ENCODE measurements at places on chromosomes 5 and 9. TPM values are rescaled to one million over a fixed set of nuclear protein-coding genes. Genes with fewer than 3 reads are reported as not detected.

DNA sequence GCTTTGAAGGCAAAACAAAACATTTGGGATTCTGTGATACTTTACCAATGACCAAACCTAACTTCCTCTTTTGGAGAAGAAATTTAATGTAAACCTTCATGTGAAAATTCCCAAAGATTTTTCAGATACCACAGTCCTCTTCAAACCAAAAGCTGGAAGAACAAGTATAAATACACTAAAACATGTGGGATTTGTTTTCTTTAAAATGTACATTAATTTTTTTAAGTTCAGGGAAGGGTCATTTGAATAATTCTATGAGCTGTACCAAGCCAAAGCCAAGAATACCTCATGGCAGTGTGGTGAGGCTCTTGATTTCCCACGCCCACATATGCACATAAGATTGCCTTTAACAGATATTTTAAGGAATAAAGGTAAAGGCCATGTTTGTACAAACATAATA is 28.4 kb upstream of the ITGA1 start:
- no peak for DNase-seq

Gene GLDC
- 2.7 TPM for total RNA-seq

- DNase-seq = peak; percentile 70
These were observed 617.8 kb downstream of the PDE4D start for GRCh38 chr5:59275510-59276324.

DNA sequence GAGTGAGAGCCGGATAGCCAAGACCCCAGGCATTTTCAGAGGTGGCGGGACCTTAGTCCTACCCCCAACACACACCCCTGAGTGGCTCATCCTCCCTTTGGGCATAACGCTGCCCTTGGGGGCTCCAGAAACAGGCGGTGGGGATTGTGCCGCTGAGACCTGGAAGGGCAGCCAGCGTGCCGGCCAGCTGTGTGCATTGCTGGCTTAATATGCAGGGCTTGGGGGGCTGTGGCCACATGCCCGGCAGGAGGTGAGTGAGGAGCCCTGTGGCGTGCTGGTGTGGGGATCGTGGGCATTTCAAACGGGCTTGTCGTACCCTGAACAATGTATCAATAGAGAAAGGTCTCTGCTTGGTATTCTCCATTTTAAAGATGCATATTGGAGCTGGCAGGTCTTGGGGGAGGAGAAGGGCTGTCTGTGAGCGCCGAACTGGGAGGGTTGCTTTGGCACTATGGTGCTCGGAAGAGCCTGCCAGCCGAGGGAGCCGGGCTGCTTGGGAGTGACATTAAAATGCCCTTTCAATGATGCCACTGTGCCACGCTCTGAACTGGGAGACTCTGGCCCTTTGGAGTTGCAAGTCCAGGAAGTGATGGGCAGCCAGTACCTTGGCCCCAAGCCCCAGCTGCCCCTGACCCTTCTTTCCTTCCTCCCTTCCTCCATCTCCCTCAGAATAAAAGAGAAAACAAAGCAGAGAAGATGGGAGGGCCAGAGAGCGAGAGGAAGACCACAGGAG is 11.2 kb upstream of the OLFM1 start:
- DNase-seq = no peak

DNA sequence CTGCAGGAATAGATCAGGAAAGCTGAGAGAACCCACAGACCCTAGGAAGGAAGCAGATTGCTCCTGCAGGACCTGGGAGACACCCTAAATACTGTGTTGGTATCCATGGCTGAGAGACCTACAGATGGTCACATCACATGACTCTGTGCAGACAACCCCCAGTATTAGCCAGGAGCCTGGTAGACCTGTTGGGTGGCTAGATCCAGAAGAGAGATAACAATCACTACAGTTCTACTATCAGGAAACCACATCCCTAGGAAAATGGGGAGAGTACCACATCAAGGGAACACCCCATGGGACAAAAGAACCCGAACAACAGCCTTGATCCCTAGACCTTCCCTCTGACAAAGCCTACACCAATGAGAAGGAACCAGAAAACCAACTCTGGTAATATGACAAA is 24.2 kb upstream of the MELK start:
- no peak for DNase-seq

Gene KCNN2
- total RNA-seq = 13.9 TPM

- no peak for DNase-seq
These were observed 48.4 kb downstream of the PPARGC1B start for GRCh38 chr5:149778303-149779123.

- DNase-seq = no peak
These were observed 266.5 kb upstream of the EFNA5 start for GRCh38 chr5:107937204-107937603.

DNA sequence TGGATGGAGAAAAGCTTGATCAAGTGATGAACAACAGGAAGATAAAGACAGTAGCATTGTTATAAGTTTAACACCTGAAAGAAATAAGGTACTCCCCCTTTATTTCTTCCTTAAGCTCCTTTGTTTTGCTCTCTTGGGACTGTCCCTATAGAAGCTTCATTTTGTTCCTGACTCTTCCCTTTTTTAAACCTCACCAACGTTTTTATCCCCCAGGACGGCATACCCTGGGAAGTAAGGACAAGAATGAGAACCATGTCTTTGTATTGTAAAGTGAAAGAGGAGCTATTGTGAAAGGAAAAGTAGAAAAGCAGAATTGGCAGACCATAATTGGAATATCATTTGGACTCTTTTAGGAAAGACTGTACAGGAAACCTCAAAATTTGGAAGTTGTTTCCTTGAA is 1368.6 kb upstream of the C9orf72 start:
- DNase-seq = no peak

DNA sequence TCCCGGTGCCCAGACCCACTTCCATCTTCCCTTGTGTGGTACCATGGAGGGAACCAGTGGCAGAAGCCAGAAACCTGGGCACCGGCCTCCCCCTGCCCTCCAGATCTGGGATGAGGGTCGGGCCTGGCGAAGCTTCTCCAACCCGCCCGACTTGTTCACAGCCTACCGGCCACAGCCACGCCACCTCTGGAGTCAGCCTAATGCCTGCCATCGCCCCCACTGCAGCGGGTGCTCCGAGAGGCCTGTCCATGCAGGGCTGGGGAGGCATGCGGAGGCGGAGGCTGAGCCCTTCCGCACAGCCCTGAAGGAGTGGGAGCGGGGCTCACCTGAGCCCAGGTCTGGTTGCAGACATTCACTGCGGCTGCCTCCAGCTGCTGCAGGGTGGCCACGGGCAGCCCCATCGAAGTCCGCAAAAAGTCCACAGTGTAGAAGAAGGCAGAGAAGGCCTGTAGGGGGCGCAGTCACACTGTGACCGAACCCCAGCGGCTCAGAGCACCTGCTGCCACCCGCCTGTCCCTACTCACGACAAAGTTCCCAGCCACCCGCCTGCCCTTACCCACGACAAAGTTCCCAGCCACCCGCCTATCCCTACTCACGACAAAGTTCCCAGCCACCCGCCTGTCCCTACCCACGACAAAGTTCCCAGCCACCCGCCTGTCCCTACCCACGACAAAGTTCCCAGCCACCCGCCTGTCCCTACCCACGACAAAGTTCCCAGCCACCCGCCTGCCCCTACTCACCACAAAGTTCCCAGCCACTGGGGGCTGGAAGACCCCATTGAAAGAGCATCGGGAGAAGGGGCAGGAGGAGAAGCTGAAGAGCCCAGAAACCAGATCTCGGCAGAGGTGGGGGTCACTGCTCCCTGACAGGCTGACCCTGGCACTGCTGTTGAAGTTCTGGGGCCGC is 3.8 kb upstream of the NPDC1 start:
- peak; percentile 61 for DNase-seq

DNA sequence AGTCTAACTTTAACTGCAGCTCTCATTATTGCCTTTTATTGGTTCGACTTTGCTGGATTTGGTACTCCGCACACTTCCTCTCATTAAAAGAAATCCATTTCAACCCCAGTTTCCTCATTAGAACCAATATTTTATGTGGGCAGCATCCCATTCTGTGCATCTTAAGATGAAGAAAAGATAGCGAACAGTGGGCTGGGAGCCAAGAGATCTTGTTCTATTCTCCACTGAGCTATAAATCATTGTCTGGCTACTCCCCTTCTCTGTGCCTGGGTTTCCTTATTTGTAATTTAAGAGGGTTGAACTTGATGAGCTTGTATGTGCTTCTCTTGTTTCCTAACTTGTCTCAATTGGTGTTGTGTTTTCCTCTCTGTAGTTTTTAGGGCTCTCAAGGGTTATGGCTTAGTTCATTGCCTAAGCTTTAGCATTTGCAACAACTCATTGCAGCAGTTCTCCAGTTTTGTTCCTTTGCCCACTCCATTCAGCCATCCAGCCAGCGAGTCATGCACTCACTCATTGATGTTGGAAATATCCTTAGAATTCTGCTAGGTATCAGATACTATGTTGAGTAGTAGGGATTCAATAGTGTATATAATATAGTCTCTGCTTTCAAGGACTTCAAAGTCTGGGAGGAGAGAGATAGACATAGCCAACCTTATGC is 273.3 kb upstream of the TNC start:
- no peak for DNase-seq

GRCh38 chr5:44246986-44247385 is 142.2 kb downstream of the FGF10 start:
- no peak for DNase-seq

Gene TMEM252
- total RNA-seq = not detected

GRCh38 chr5:147892696-147893296 is 13.5 kb downstream of the C5orf46 start:
- peak; percentile 84 for DNase-seq

- DNase-seq = no peak
These were observed 105.7 kb upstream of the ADAMTSL1 start for GRCh38 chr9:18368206-18368605.

- DNase-seq = no peak
These were observed 19.6 kb downstream of the SIL1 start for GRCh38 chr5:139178589-139178917.

- DNase-seq = peak; percentile 63
These were observed 2.9 kb upstream of the IL17B start for GRCh38 chr5:149381986-149382338.

DNA sequence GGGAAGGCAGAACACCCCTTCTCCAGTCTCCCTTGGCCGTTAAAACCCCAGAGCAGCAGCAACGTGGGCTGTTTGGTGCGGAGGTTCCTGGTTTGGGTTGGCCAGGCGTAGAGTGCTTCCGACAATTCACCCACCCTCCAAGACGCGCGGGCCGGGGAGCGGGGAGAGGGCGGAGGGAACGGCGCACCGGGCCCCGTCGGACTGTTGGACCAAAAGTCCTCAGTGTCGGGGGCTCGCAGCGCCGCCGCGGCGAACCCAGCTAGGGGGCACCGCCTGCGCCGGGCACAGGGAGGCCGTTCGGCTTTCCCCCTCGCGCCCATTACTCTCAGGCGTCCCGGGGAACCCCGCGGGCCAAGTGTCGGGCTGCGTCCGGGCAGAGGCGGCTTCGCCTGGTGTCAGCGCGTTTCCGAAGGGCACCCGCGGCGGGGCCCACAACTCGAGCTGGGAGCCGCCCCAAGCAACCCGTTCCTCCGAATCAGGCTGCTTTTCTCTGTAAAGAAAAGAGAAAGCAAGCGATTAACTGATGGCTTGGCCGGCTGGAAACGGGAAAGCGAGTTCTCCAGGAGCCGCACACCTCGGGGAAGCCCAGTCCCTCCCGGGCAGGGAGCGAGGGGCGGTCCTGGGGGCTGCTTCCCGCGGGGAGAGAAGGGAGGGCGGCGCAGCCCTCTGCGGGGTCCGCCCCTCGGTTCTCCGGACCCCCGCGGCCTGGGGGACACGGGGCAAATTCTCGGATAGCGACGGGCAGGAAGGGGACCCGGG is 145.5 kb downstream of the ERCC6L2 start:
- no peak for DNase-seq

- no peak for DNase-seq
These were observed 487.1 kb downstream of the TLE1 start for GRCh38 chr9:81202292-81202691.

DNA sequence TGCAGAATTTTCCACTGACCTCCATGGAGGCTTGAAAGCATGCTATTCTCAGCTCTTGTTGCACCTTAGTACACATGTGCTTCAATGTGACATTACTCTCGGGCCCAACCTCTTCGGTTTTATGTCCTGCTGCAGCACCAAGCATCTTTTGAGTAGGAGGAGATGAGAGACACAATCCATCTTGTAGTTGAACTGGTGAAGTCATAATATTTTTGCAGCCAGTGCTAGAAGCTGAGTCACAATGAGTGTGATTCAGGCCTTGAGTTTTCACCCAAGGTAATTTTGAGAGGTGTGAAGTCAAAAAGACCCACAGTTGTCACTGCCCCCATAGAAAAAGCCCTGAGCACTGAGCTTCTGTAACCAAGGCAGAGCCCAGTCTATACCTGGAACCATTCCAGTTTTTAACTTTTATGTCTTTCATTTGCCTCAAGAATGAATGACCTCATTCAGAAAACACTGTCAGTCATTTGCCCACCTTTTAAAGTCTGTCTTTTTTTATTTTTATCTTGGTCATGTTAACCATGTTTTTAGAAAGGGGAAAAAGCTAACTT is 117.7 kb downstream of the ZNF462 start:
- DNase-seq = no peak

- DNase-seq = no peak
These were observed 325.0 kb upstream of the MSX2 start for GRCh38 chr5:174399411-174399810.

GRCh38 chr5:100646011-100646410 is 110.8 kb downstream of the FAM174A start:
- DNase-seq = no peak

- DNase-seq = no peak
These were observed 123.7 kb downstream of the INSYN2B start for GRCh38 chr5:169856571-169856970.

GRCh38 chr5:10586008-10586407 is 22.1 kb downstream of the ANKRD33B start:
- DNase-seq = no peak

- no peak for DNase-seq
These were observed 68.9 kb upstream of the EQTN start for GRCh38 chr9:27365707-27366376.

Gene AK8
- 4.1 TPM for total RNA-seq

Gene IGFBPL1
- 14.3 TPM for total RNA-seq

- DNase-seq = no peak
These were observed 96.3 kb downstream of the CFAP95 start for GRCh38 chr9:69916950-69917349.

GRCh38 chr9:114161513-114161912 is 6.2 kb downstream of the COL27A1 start:
- no peak for DNase-seq
